ENCODE measurements at places on chromosomes 12 and 14.
A peak's percentile ranks its signal among the peaks of the same experiment; 100 is the strongest.

DNA sequence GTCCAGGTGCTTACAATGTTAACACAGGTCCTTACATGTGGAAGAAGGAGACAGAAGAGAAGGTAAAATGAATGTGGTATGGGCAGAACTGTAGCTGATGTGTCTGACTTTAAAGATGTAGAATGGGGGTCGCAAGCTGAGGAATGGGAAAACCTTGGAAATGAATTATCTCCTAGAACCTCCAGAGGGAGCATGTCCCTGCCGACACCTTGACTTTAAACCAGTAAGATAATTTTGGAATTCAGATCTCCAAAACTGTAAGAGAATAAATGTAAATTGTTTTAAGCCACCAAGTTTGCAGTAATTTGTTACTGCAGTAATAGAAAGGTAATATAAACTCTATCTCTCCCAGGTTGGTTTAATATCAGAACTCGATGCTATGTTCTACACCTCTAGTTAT is 80.1 kb upstream of the ALG10 start:
- no peak for DNase-seq

GRCh38 chr12:111556676-111557075 is 42.4 kb downstream of the ATXN2 start:
- no peak for DNase-seq

GRCh38 chr12:111937429-111937828 is 75.5 kb downstream of the TMEM116 start:
- DNase-seq: no peak

GRCh38 chr14:76256545-76256944 is 104.8 kb downstream of the GPATCH2L start:
- DNase-seq: no peak

- no peak for DNase-seq
These were observed 28.2 kb downstream of the CACNA2D4 start for GRCh38 chr12:1890119-1890703.

DNA sequence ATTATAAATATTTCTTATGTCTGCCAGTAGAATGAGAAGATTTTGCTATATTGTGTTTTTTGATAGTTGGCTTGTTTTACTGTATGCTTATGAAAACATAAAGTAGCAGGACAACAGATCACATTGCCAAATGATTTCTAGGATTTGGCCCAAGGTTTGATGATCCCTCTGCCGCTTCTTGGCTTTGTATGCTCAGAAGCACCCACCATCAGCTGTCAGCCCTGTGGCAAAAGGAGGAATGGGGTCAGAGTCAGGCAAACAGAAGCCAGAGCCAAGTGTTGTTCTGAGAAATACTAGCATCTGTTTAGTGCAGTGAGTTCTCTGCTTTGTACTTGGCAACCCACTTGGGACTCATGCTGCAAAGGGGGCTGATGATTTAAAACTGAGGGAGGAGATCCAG is 152.2 kb downstream of the PDE3A start:
- no peak for DNase-seq

GRCh38 chr12:49909826-49910225 is 6.1 kb upstream of the FAIM2 start:
- DNase-seq: no peak

DNA sequence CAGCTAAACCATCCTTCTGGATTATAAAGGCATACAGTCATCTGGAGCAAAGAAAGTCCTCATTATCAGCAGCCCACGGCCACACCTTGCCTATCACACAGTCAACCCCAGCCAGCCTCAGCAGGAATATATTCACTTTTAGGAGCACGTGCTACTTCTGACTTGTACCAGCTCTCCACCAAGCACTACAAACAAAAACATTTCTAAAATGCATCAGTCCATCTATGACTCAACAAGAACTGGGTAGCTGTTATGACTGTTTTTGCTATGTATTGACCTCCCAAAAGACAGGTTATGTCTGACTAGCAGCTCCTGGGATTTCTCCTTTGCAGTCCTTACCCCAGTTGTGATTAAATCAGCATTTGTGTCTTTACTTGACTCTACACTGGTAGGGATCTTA is 31.2 kb downstream of the NUAK1 start:
- no peak for DNase-seq

GRCh38 chr12:45849289-45849688 is 119.8 kb downstream of the ARID2 start:
- no peak for DNase-seq

DNA sequence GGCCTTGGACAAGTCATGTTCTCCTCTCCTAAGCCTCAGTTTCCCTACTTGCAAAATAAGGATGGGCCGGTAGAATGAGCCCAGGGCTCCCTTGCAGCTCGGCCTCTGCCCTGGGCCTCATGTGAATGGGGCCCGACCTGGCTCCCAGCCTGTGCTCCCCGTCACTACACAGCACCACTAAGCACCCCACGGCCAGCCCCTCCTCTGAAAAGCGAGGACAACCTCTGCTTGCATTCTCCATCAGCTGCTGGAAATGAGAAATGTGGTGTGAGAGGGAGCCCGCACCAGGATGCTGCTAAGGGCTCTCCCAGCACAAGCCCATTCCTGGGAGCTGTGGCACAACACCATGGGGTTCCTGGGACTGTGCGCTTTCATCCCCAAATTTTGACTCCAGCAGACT is 10.2 kb downstream of the SLC25A47 start:
- DNase-seq: no peak

DNA sequence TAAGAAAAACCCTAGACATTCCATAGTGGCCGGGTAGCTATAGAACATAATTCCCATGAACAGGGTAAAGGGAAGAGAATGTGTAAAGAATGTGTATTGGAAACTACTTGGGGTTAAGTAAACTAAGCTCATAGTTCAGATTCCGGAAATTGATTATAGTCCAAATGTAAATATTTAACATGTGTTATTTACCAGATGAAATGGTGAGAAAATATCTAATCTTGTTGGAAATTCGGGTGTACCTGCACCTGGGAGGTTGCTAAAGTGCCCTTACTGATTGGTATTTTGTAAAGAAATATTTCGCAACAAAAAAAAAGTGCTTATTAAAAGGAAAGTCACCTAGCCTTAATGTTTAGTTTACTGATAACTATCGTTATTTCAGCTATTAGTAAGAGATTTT is 14.4 kb downstream of the RASSF9 start:
- DNase-seq: no peak

GRCh38 chr12:33423706-33424105 is 15.9 kb downstream of the SYT10 start:
- DNase-seq: no peak

DNA sequence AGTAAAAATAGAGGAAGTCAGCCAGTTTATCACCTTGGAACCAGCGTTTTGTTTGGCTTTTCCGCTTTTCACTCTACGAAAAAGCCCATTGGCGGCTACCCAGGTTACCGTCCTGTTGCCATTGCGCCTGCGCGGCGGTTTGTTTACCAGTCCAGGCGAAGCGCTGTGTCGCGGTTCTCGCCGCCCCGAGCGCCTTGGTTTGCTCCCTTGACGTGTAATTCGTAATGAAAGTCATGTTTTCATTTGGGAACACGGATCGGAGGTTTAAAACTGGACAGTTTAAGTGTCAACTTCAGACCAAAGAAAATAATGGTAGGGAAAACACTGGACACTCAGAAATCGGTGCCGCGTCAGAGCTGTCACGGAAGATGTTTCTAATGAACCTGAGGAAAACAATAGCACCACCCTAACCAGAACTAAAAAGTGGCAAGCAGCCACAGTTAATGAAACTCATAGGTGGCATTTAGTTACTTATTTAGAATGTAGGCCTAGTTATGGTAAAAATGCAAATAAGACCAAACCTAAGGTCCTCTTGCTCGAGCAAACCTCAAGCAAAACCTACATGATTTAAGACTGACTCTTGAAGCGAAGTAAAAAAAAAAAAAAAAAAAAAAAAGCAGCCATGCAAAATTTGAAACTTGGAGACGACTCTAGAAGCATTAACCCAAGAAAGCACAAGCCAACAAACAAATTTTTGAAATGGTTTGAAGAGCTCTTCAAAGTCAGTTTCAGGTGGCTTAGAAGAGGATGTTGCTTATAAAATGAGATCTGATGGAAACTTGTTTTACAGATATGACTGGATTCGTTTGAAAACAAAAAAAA is 790 bp upstream of the GPR19 start:
- DNase-seq: peak; percentile 87

DNA sequence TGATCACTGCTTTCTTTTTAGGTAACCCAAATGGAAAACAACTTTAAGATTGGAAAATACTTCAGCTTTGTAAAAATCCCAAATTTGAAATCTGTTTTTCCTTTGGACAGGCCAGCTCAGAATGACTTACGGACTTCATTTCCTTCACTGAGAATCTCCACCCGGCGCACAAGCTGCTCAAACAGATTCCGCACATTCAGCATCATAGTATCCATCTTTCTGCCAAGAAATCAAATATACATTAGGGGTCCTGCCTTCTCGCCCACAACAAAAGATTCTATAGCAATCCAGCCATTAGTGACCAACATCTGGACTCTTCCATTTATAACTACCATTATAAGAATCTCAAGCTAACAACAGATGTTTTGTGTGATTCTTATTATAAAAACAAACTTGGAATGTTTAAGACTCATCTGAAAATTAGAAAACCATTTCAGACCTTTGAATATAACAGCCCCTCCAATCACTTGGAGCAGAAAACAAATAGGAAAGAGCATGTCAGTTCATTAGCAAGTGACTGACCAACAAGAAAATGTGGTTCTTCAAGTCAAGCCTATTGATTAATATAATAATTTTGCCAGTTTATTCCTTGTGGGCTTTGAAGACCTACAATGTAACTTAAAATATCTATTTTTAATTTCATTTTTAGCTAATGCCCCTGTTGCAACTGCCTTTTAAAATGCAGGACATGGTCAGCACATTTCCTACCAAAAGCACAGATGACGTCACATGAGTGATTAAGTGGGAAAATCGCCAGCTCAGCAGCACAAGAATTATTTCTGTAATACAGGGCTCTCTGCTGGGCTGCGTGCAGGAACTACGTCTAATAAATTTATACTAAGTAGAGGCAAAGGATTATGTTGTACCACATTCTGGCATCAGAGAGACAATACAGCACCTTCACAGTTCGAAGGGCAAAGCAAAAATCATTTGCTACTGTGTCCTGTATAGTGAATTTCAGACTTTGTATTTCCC is 8.5 kb downstream of the RACGAP1 start:
- DNase-seq: no peak

GRCh38 chr12:3313675-3314663 is 177.0 kb upstream of the PRMT8 start:
- DNase-seq: no peak

DNA sequence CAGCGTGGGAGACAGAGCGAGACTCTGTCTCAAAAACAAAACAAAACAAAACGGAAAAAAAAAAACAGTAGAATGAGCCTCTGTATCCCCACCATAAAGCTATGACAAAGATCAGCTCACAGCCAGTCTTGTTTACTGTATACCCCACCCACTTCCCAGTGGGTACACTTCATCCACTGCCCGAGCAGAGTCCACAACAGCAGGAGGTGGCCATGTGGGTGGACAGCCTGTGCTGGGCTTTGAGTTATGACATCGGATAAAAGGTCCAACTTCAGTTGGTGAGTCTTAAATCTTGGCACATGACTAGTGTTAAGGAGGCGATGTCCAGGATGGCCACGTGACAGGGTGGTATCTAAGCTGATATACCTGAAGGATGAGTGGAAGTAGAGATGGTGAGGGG is 34.8 kb upstream of the MAPKAPK5 start:
- DNase-seq: no peak

DNA sequence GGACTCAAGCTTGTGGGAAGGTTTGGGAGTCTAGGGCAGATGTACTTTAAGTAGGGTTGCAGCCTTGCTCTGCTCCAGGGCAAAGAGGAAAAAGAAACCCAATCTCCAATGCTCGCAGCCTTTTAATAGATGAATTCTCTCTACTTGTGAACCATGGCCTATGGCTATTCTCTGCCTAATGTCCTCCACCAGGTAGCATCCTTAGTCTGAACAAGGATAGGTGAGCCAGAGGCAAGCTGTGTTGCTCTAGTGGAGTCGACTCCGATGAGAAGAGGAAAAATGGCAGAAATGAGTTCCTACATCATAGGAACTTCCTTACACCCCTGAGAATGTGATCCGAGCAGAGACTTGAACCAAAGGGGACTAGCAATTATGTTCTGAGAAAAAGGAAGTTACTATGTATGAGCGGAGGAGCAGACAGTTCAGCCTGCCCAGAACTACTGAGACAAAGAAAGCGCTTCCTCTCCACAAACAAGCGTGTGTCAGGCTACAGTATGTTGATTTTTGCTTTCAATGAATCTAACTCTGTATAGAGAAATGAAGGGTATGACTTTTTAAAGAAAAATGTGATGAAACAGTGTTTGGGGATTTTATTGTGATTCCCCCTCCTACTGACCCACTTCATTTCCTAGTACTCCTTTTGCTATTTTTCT is 153.6 kb upstream of the ARID2 start:
- no peak for DNase-seq
